ENCODE measurements at places on chromosomes 6 and 20.

DNA sequence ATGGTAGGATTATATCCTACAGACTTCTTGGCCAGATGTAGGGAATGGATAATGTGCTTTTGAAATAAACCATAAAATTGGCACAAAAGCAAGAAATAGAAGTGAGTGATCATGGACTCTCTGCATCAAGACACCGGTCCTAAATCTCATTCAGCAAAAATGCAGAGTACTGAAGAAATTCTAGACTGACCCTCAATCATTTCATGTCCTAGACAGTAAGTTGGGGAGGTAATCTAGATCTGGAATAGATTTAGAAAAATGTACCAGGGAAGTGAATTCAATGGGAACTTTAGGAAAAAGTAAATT lies 69.7 kb upstream of the ADTRP start:
- no peak for DNase-seq

GRCh38 chr6:41239467-41240159 lies 11.5 kb downstream of the TREML4 start:
- no peak for DNase-seq

- no peak for DNase-seq
Measured at GRCh38 chr6:84135291-84135690, 92.2 kb downstream of the CEP162 start.

GRCh38 chr6:128370072-128370471 lies 150.3 kb downstream of the PTPRK start:
- DNase-seq: no peak

DNA sequence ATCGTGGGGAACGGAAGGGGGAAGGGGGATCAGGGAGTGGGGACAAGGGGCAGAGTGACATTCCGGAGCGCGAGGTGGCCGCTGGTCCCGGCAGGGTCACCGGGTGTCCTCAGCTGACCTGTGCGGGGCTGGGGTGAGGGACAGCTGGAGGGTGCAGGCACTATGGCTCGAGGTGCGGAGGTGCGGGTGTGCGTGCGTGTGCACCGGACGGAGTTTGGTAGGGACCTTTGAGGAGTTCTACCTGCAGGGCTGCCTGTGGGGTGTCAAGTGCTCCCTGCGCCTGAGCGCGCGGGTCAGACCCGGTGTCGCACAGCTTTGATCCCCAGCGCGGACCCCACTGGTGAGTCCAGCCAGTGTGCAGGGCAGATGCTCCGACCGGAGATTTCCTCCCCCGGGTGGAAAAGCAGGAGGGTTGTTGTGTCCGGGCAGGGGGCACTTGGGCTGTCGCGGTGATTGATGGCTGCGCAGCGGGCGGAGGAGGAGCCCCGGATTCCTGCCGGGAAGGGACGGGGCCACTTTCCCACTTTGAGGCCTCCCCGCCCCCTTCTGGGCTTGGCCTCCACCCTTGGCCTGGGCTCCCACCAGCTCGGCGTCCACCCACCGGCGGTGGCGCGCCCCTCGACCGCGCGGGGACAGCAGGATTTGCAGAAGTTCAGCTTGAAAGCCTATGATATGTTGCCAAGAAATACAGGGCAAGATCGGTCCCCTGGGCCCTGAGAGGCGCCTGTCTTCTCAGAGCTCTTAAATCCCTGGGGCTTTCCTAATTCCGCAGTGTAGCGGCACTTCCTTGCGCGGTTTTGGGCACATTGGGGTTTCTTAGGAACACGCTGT lies 658 bp downstream of the RIN2 start:
- no peak for DNase-seq

DNA sequence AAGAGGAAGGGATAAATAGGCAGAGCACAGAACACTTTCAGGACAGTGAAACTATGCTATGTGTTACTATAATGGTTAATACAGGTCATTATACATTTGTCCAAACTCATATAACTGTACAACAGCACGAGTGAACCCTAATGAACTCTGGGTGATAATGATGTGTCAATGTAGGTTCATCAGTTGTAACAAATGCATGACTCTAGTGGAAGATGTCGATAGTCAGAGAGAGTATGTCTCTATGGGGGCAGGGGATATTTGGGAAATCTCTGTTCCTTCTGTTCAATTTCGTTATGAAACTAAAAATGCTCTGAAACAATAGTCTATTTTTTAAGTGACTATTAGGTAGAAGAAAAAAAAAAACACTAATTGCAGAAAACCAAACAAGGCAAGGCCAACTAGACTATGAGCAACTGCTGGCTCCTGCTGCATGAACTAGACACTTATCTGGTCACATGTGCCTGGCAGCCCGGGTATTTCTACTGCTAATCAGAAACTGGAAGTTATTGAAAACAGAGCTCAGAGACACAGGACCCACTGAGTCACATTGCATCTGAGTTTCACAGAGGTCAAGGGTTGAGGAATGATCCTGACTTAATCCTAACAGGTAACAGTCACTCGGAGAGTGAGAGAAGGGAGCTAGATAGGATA lies 97.9 kb downstream of the ISM1 start:
- no peak for DNase-seq

Measured in activated naive CD8-positive, alpha-beta T cell treated with anti-CD3 and anti-CD28 coated beads, Interleukin-2, amount 50 U/mL, for 16 hours (primary cell).